Mammary epithelial cell (primary cell): ENCODE measurements at places on chromosomes 16 and 17. TPM values are rescaled to one million over a fixed set of nuclear protein-coding genes. Genes with fewer than 3 reads are reported as not detected.

- no peak for DNase-seq
Measured at GRCh38 chr16:85608515-85608885, 4.6 kb upstream of the GSE1 start.

DNA sequence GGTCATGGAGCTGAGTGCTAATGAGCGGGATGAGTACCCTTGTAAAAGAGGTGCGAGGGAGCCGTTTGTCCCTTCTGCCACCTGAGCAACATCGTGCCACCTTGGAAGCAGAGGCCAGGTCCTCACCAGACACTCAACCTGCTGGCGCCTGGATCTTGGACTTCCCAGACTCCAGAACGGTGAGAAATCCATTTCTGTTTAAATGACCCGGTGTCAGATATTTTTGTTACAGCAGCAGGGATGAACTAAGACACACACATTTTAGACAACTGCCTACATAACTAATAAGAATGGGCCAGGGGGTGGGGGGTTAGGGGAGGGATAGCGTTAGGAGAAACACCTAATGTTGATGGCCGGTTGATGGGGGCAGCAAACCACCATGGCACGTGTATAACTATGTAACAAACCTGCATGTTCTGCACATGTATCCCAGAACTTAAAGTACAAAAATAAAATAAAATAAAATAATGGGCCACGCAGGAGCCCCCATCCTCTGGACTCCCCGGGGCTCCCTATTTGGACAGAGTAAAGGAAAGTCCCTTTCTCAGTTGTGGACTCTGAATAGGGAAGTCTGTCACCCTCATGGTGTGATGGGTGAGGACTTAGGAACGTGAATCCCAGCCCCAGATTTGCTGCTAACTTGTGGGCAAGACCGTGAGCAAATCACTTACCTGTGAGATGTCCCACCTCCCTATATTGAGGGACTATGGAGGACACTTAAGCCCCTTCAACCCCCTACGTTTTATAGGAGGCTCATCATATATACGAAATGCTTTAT, 60.6 kb upstream of the DNAH17 start:
- no peak for DNase-seq

- DNase-seq = no peak
Measured at GRCh38 chr16:89090182-89090630, 3.4 kb upstream of the ACSF3 start.

DNA sequence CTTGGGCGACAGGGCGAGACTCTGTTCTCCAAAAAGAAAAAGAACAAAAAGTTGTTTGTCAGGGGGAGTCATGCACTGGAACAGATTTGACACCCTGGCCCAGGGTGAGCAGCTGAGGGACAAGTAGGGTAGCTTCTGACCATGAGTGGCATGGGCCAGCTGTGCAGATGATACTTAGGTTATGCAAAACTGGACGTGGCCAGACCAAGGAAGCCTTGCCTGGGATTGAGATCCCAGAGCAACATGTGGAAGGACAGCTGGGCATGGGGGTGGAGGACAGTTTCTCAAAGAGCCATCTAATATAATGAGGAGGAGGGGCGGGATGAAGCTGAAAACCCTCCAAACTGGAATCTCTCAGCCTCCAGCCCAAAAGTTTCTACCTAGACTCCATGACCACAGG, 19.6 kb upstream of the SLC35B1 start:
- no peak for DNase-seq

DNA sequence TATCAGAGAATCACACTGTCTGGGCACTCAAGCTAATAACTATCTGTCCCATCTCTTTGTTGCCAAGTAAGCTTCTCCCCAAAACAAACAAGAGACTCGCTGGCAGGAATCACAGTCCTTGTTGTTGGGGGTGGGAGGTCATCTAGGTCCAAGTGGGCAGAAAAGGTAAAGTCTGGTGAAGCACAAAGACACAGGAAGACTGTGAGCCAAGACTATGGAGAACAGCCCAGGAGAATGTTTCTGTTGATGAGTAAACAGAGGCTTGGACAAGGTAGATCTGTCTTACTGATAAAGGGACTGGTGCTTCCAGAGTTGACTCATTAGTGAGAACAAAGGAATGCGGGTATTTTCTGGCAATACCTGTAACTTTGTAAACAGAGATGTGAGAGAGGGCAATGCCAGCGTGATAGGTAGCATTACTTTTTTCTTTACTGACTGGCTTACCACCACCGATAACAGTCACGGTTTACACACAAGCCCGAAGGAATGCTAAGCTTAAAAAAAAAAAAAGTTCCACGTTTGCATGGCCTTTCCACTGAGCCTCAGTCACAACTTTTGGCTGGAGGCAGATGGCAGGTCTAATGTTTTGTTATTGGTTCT, 11.5 kb upstream of the MMD start:
- peak; percentile 97 for DNase-seq

DNA sequence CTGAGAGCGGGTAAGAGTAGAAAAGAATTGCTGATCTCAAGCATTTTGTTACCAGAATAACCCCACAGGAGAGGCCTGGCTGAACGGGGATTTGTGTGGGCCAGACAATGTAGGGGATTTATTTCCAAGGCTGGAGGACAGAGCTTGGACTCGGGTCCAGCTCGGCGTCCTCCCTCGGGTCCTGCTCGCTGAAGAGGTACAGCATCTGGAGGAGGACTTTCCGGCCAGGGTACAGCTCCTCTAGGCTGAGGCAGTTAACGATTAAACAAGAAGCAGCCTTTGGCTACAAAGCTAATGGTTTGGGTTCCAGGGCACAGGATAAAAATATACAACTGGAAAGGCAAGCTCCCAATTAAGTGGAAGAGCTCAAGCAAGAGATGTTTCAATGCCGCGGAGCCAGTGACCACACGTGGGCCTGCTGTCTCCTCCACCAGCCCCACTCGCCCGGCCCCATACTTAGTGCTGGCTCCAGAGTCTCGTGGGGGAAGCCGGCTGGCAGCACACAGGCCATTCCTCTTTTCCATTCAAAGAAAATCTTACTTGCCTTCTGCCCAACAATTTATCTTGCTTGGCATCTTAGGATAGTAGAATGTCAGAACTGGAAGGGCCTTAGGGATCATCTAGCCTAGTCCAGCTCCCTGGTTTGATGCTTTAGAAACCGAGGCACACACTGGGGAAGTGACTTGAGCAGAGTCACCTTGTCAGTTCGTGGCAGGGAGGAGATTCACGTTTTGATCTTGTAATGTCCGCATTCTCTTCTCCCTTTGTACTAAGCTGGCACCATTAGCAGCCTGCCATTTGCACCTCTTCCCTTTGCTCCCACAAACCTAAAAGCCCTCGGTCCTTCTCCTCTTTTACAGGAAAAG, 85.9 kb upstream of the TBX2 start:
- no peak for DNase-seq

DNA sequence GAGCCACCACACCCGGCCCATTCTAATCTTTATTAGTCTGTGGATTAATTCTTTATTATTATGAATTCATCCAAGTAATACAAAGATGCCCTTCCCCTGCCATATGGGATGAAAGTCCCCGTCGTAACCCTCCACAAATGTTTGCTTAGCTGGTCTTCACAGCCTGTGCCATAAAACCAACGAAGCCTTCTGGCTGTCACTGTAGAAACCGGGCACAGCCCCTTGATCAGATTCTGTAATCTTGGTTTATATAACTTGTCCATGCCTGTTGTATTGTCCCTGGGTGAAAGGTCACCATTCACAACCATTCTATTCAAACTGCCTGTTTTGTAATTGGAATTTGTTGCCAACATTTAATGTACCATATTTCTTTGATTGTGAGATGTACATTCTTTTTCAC, 66.5 kb downstream of the ATP2C2 start:
- no peak for DNase-seq

DNA sequence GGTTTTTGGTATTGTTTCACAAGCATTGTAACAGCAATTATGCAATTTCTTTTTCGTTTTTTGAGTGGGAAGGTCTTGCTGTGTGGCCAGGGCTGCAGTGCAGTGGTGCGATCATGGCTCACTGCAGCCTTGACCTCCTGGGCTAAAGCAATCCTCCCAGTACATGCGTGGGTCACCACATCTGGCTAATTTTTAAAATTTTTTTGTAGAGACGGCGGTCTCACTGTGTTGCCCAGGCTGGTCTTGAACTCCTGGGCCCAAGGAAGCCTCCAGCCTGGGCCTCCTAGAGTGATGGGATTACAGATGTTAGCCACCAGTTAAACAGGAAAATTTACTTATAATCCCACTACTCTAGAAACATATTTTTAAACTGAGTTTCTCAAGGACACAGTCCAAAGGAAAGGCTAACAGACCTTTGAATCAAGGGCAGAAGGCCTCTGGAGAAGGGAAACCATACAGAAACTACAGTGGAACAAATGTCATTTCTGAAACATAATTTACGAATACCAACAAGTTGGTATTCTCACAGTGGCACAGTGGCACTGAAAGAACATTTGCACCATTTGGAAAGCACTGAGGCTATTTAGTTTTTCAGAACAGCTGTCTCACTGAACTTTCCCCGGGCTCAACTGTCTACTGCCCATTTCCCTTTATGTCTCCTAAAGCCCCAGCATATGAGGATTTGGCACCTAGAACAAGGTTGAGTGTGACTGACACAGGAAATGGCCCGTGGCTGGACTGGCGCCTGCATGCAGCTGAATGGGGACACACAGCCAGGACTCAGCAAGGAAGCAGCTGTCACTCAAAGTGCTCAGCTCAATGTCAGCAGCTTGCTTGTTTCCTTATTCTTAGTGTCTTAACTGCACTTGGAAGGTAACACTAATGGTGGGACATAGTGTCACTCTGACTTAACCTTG, 2.8 kb upstream of the PRKAR1A start:
- no peak for DNase-seq

GRCh38 chr17:44914698-44915271, 515 bp downstream of the GFAP start:
- DNase-seq = no peak

DNA sequence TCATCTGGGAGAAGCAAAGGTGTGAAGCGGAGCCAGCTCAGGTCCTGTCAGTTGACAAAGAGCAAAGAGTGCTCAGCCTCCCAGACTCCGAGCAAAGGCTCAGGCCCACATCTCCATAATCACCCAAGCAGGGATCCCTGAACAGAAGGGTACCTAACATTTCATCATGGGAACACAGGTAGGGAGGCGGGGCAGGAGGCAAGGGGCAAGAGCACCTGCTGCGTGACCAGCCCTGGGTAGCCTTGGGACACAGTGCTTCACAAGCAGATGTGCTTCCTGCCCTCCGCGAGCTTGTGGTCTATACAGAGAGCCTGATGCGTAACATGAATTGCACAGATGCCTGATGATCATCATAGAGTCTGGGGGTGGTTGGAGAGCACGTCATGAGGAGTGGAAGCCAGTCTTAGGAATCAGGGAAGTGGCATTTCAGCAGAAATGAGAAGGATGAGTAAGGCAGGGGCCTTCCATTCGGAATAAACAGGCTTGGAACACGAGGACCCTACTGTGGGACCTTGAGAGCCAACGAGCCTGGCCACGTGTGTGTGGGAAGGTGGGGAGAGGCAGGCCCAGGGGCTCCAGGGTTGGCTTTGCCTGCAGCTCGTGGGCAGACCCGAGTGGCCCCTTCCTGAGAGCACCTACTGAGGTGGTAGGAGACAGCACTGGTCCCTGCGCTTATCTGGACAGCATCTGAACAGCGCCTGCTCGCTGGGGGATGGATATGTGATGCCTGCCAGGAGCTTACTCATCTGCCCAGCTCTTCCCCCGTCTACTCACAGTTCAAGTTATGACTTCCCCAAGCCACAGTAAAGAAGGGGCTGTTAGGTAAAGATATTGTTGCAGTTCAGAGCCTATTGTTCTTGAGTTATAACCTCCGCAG, 125.8 kb downstream of the CCDC182 start:
- no peak for DNase-seq

GRCh38 chr17:81244358-81245023, 5.4 kb downstream of the NDUFAF8 start:
- no peak for DNase-seq

DNA sequence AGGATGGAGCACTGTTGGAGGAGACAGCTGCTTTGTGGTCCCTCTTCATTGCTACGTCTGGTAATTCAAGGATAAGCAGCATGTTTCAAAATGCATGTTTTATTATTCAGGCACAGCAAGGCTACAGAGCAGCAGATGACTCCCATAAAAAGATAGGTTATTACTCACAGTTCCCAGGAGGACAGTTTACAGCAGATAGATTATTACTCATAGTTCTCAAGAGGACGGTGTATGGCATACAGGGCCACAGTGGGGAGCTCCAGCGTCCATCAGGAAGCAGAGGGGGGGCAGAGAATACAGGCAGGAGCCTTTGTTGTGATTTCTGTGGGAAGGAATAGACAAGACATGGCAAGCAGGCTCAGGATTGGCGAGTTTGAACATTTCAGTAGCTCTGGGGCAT, 72.9 kb downstream of the DNAH9 start:
- no peak for DNase-seq

GRCh38 chr17:81427173-81428120, 32.2 kb downstream of the BAHCC1 start:
- no peak for DNase-seq

DNA sequence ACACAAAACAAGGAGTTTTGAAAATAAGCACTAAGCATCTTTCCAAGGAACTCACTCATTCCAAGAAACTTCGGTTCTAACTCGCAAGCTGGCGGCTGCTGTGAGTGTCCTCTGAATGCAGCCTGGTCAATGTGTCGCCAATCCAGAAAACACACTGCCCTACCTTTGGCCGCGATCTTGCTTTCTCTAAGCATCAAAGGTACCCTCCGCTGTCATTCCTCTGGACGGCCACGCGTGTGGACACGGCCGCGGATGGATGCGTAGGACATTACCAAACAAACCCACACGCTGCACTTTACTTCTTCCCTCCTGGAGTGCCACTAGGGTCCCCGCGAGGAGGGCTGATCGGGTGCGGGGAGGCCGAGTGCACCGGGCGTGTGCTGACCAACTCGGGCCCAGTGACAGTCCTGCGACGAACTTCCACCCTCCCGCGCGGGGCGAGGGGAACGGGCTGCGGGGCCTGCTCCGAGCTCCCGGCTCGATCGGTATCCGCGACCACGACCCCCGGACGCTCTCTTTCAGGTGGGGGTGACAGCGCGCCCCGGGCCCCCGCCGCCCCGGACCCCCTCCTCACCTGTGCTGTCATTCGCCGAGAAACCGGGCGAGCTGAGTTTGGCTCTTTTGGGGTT, 1.1 kb downstream of the CREBBP start:
- no peak for DNase-seq

DNA sequence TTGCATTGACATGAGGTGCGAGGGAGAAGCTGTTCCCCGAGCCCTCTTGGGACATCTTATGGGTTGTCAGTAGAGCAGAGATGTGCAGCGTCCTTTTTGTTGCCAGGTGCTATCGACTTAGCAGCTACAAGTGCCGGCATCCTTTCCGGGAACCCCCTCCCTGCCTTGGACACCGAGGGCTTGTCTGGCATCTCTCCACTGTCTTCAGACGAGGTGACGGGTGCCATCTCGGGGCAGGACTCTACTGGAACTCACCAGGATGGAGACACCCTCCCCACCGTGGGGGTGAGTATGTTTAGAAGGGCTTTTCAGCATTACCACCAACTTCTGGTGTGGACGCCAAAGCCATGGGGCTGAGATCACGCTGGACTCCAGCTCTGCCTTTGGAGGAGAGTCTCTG, 11.8 kb upstream of the JPT2 start:
- DNase-seq = no peak

GRCh38 chr16:51630076-51630475, 479.0 kb upstream of the SALL1 start:
- DNase-seq = no peak

Gene CSH1
- polyA plus RNA-seq = not detected

Gene RRAD
- polyA plus RNA-seq = 1.3 TPM

Gene C17orf50
- polyA plus RNA-seq = not detected

Gene CHRNE
- polyA plus RNA-seq = 0.03 TPM

Gene RAB26
- 0.80 TPM for polyA plus RNA-seq

Gene FOXJ1
- polyA plus RNA-seq = not detected

Gene KRT20
- not detected for polyA plus RNA-seq
